ENCODE measurements at places on chromosomes 7 and 10.
A peak's percentile ranks its signal among the peaks of the same experiment; 100 is the strongest.

- peak; percentile 58 for DNase-seq
Observed at GRCh38 chr10:70232155-70232858, 922 bp downstream of the PPA1 start.

GRCh38 chr7:30074422-30075030 is 46.3 kb downstream of the PLEKHA8 start:
- no peak for DNase-seq

GRCh38 chr7:6654842-6655610 is 17.9 kb downstream of the ZNF316 start:
- no peak for DNase-seq

DNA sequence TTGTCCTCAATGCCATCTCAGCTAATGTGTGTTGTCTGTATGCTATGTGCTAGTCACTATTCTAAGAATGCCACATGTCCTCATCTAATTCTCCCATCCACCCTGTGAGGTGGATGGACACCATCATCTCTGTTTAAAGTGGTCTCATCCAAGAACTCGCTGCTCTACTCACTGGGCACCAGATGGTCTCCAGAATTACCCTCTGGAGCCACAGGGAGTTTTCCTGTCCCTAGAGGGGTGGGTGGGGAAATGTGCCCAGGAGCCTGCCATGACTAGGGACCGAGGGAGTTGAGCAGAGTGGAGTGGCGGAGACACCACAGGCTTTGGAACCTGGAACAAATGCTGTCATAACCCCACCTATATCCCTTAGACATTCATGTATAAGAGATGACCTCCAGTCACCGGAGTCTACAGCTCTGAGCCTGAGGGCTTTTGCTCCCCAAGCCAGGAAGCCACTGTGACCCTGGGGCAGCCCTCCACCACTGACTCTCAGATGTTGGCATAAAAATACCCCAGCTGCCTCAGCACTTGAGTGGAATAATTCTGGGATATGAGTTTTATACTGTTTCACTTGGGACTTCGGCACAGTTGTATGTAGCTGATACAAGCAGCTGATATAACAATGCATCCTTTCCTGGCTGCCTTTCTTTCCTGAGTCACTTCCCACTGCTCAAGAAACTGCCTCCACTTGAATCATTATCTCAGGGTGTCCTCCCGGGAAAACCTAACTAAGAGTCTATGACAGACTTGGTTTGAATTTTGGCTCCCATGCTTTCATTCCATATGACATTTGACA is 61.5 kb upstream of the RAPGEF5 start:
- no peak for DNase-seq

GRCh38 chr10:60082341-60082740 is 176.0 kb upstream of the CCDC6 start:
- DNase-seq = no peak

DNA sequence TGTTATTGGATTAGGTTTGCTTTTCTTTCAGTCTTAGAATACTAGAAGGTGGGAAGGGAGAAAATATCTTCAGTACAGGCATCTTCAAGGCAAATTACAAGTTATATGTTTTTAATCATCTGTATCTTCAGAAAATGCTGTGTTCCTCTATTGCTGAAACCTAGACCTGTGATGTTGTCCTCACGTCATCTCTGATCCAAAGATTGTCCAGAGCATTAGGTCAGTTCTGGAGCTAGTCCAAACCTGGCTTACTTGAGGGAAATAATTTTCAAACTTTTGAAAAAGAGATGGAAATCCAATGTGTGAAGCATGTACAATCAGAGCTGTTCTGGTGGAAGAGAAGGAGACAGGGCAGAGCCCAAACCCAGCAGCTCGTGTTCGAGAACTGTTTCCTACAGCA is 217.3 kb downstream of the ZEB1 start:
- no peak for DNase-seq

DNA sequence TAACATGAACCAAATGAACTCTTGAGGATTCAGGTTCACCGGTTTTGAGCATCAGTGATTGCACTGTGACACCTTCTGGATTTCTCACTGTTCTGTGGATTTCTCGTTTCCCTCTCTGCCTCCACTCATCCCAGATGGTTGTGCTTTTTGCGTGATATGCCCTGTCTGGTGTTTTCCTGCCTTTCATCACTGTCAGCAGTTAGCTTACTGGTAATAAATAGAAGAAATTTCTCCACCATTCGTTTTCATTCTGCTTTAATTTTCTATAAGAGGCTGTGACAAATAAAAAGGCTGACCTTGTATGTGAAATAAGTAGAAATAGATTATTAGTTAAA is 16.2 kb downstream of the BPGM start:
- DNase-seq = no peak

- no peak for DNase-seq
Observed at GRCh38 chr7:153286763-153287162, 527.2 kb downstream of the ACTR3B start.

- no peak for DNase-seq
Observed at GRCh38 chr10:84846658-84847316, 518.4 kb downstream of the CCSER2 start.

Data from stimulated activated CD4-positive, alpha-beta T cell treated with anti-CD3 and anti-CD28 coated beads, Interleukin-1b, Interleukin-23, amount 100 ng/mL, for 48 hours (primary cell).